Activated naive CD4-positive, alpha-beta T cell (primary cell): ENCODE measurements at places on chromosomes 2 and 18.

DNA sequence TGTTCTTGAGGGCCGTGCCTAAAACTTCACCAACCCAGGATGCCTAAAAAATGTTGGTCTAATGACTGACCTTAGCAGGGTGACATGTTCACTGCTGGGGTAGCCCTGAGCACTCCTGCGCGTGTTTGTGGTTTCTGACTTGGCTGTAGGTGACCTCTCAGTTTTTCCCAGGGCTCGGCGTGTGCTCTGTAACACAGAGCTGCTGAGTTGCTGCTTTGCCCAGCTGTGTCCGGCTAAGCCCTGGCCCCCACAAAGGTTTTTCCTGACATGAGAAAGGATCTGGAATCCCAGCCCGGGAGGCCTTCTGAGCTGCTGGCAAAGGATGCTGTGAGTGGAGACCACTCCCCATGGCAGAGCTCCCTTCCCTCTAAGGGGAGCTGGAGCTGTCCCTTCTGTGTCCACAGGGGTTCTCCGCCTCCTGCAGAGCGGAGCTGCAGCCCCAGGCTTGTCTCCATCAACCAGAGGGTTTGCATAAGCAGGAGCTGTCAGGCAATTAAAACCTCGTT lies 52.7 kb downstream of the CRIM1 start:
- no peak for DNase-seq

DNA sequence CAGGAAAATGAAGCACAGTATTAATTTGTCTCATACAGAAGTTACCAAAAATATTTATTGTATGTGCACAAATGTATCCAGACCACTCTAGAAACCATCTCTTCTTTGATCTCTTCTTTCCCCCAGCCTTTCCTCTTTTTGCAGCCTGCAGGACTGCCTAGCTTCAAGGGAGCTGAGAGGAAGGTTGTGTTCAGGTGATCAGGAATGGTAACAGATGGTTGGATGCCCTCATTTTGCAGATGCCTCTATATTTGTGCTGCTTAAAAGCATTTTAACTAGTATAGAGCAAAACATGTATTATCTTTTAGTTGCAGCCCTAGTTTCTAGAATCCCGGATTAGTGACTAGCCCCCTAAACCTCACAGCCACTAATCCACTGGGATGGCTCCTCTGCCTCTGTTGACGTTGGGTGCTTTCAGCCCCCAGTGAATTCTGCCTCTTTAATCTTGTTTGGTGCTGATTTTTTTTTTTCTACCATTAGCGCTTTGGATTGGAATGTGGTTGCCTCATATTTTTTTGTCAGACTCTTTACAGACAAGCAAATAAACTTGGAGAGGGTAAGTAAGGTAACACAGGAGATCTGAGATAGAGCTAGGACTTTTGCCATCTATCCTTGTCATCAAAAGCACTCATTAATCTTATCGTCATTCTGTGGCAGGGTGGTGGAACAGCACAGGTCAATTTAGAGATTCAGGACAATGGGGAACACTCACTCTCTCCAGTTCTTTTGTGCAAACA lies 103.8 kb upstream of the NDUFV2 start:
- DNase-seq, result no peak

- no peak for DNase-seq
Measured at GRCh38 chr2:228703152-228703551, 521.7 kb upstream of the SPHKAP start.

- DNase-seq, result no peak
Measured at GRCh38 chr18:62585274-62586150, 62.7 kb downstream of the ZCCHC2 start.

DNA sequence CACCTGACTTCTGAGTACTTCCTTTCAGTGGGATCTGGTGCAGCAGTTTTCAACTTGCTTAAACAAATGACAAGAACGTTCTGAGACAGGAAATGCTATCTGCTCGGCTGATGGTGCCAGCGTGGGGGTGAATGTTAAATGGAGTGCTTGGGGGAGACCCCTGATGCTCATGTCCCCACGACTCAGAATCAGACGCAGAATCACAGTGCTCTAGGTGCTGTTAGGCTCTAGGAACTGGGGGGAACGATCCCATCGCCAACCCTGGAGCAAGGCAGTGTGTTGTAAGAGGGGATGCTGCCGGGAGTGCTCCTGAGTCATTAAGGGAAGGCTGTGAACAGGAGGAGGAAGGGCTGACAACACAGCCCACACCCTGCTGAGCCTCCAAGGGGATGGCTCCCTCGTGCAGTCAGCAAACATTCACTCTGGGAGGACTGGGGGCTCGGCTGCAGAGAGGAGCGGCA lies 34.1 kb upstream of the KCNF1 start:
- DNase-seq, result no peak

DNA sequence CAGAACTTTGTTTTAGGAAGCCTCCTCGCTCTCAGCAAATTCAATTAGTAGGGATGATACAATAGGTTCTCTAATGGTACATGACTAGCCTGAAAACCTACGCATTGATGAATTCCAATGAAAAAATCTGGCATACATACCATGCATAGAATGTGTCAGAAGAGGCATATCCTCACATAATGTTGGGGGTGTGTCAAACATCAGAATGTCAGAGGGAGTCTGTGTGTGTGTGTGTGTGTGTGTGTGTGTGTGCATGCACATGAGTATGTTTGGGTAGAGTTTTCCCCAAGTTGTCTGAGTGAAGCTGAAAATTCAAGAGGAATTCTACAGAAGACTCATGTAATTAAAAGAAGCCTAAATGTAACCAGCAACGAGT lies 78.5 kb downstream of the FIGN start:
- no peak for DNase-seq

- no peak for DNase-seq
Measured at GRCh38 chr2:207683879-207684627, 27.4 kb upstream of the CCNYL1 start.

DNA sequence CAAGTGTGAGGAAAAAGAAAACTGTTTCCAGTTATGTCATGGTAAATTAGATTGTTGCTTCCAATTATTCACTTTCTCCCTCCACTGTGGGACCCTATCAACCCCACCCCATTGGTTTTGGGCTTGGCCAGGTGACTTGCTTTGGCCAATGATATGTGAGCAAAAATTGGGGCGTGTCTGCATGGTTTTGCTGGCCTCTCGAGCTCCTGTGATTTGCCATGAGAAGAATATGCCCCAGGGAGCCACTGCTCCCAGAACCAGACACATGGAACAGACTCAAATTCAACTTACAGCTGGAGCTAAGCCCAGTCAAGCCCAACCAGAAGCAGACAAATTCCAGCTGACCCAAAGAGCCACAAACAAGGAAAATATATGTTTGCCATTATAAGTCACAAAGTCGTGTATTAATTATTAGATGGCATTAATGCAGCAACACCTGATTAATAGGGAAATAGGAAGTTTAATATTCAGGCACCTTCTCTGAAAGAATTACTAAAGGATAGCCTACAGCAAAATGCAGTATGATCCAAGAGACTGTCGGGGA lies 248.9 kb downstream of the ANAPC1 start:
- no peak for DNase-seq

GRCh38 chr2:140639628-140640027 lies 1491.2 kb downstream of the LRP1B start:
- DNase-seq, result no peak

DNA sequence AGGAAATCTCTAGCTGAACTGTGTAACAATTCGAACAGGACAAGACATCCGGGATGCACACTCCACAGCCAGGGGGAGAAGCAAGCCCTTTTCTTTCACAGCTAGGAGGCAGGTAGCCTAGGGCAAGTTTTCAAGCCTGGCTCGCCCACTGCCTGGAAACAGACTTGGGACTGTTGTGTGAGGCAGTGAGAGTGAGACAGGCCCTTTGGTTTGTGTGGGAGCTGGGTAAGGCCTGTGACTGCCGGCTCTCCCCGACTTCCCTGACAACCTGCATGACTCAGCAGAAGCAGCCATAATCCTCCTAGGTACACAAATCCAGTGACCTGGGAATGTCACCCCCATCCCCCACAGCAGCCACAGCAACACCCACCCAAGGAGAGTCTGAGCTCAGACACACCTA lies 179.7 kb downstream of the WDPCP start:
- no peak for DNase-seq

DNA sequence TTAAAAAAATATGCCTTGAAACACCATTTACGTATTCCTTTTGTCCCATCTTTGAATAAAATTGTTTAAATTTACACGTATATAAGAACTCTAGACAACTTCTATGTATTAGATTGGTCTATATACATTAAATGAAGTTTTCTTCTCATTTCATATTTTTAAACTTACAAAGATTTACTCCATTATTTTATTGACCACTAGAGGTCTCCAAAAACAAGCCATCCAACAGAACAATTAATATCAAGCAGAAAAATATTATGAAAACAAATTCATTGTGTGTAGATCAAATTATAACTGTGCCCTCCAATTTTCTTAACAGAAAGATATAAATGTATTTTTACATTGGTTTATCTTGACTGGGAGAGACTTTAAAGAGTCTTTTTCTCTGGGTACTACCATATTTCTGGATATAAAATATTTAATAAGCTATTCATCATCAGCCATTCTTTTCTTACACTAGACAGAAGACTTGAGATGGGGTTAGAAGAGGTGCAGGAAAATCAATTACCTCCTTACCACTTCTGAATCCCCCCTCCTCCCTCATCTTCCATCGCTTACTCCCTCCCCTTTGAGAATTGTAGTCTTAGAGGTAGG lies 66.5 kb downstream of the DPP4 start:
- DNase-seq, result no peak

- DNase-seq, result no peak
Measured at GRCh38 chr2:238873381-238873801, 25.5 kb downstream of the TWIST2 start.

DNA sequence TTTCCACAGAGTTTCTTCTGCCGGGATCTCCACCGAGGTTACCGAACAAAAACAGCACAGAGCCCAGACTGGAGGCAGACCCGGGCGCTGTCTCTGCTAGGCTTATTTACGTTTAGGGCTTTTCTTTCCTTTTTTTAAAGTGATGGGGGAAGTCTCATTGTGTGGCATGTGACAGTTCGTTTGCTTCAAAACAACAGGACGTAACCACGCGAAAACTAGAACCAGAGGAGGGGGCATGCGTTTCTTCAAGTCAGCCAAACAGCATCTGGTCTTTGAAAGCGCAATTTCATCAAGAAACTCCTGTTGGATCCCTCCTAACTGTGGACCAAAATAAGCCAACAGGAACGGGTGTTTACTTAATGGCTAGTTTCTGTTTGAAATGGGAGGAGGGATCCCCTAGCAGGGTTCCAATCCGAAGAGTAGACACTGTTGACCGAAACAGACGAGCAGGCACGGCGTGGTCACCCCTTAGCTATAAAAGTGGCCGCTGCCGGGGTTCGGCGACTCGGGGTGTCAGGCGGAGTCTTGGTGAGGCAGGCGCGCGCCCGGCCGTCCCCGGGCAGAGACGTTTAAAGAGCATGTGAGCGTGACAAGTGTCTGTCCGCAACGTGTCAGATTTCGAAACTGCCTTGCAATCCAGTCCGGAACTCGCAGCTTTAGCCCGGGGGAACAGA lies 997 bp upstream of the TGIF1 start:
- DNase-seq, result peak; percentile 77

DNA sequence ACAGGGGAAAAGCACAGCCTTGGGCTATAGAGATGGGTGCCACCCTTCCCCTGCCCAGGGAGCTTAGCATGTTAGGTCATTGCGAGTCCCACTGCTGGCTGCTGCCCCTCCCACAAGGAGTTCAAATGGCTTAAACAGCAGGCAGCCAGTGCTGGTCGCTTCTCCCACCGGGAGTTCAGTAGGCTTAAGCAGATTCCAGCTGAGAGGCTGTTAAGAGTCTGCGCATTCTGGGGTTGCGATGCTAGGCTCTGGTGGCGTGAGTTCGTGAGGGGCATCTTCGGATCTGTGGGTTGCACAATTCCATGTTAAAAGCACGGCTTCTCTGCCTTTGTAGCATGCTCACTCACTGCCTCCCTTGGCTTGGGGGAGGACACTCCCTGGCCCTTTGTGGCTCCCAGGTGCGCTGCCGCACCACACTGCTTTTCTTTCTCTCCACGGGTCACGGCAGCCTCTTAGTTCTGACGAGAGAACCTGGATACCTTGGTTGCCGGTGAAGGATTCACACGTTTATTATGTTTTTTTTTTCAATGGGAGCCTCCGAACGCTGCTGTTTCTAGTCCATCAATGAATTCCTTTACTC lies 93.2 kb downstream of the UNC80 start:
- no peak for DNase-seq

DNA sequence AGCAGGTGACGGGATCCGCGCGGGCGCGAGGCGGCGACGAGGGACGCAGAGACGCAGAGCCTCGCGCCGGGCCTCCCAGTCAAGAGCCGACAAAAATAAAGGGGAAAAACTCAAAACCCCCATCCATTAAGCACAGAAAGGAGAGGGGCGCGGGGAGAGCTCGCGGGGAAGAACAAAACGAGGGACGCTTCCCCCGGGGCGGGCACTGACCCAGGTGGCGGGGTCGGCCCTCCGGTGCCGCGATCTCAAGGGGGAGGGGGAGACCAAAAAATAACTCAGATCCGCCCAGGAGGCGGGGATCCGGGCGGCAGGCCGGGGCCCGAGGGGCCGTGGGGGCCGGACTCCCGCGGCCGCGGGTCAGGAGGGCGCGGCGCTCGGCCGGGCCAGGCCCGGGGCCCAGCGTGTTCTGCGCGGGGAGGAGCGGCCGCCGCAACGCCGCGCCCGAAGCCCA lies 597 bp downstream of the RNF103 start:
- peak; percentile 38 for DNase-seq

GRCh38 chr18:74013955-74014354 lies 133.7 kb downstream of the FBXO15 start:
- DNase-seq, result no peak

DNA sequence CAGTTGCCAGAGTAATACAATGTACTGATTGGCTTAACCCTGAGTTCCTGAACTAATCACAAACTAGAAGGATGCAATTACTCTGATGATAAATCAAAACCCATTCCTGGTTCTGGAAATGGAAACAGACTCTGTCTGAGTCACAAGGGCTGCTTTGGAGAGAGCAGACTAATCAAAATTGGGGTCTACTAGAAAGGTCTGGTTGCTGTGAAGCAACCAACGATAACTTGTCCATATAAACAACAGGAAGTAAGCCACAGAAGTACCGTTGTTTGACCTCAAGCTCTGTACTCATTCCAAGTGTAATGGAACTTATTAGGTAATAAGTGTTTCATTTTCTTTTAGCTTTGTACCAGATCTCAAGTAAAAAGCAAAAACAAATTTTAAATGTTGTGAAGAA lies 49.7 kb downstream of the RASGRP3 start:
- DNase-seq, result no peak

- DNase-seq, result no peak
Measured at GRCh38 chr2:121483021-121483420, 47.7 kb upstream of the RNU4ATAC start.
